ENCODE measurements at places on chromosomes 13 and 19.

GRCh38 chr13:34246511-34246910 is 428.6 kb downstream of the RFC3 start:
- ATAC-seq: no peak

- no peak for ATAC-seq
These were observed 25.2 kb downstream of the KCTD15 start for GRCh38 chr19:33821871-33822270.

DNA sequence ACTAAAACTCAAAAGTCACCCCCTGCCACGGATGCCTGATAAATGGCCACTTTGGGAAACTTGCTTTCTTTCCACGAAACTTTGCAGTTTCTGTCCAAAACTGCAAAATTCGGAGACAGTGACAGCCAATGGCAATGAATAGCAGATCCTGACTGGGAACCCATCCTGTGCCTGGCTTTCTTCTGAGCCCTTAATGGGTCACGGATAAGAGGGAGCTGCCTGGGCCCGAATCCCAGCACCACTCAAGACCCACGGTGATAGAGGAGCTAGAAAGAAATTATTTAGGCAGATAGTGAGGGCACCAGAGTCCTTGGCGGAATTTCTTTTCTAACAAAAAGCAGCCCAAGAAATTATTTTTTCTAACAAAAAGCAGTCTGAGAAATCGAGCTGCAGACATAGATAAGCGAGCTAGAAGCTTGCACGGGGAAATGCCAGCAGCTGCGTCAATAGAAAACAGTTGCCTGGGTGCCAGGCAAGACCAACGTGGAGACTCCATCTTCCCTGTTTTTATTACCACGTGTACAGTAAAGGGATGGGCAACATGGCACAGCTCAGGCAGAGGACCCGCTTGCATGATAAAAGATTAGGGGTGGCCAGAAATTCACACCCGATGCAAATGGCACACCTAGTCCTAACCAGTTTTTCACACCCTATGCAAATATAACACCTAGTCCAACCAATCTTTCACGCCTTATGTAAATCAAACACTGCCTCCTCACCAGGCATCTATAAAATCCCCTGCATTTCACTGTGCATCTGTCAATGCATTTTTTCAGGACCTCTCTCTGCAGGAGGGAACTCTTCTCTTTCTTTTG is 7.1 kb upstream of the HSH2D start:
- ATAC-seq: no peak

DNA sequence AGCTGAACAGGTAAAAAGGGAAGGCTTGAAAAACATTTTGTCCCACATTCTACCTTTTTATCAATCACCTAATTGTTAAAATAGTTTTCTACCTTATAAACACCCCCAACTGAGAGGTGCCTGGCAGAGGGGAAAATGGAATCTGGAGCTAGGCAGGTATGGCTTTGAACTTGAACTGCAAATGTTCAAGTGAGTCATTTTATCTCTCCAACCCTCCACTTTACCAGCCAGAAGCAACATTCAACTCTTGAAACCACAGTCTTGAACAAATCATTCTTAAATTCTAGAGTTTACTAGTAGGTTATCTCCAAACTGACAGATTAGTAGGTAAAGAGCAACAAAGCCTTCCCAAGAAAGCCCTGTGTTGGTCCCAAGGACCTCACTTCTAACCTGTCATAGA is 116.9 kb downstream of the ABCC4 start:
- ATAC-seq: peak; percentile 67

DNA sequence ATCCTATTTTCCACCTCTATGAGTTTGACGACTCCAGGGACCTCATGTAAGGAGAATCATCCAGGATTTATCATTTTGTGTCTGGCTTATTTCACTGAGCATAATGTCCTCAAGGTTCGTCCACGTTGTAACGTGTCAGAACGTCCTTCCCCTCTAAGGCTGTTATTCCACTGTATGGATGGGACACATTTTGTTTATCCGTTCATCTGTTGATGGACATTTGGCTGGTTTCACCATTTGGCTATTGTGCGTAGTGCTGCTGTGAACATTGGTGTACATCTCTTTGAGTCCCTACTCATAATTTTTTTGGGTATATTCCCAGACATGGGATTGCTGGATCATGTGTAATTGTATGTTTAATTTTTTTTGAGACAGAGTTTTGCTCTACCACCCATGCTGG is 21.5 kb downstream of the CRTC1 start:
- no peak for ATAC-seq

DNA sequence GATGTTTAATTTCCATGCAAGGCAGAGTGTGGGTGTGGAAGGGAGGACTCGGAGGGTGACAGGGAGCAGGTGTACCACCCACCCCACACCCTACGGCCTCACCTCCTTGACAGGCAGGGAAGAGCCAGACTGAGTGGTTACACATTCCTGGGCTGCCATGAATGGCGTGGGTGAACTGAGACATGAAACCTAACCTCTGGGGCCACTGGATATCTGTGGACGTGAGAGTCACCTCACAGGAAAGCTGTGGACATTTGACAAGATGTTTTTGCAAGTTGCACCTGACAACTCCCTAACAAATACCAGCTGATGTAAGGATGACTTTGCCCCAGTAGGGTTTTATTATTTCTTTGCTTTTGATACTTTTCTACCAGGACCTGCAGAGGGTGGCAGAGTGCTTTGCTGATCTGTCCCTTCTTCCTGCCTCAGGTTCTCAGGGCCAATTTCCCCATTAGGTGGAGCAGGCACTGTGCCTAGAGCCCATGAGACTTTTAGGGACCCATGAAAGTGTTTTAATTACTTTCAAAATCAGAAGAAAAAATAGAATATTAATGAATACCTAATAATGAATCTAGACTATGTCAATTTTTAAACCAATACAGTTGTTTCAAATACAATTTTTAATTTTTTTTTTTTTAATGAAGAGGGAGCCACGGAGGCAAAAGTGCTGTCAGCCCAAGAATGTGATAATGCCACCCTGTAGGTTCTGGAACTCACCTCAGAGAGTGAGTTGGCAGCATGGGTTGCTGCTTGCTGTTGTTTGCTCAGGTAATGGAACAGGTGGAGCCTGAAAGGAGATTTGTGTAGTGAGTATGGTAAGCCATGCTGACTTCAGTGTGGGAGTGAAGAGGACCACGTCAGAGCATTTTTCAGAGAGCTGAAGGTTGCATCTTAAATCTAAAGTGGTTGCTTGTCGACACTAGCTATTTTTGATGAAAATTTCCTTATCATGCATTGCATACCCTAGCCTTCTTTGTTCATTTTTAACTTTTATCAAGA is 58.0 kb upstream of the CYSLTR2 start:
- ATAC-seq: peak; percentile 96

- ATAC-seq: peak; percentile 35
These were observed 25.0 kb downstream of the ERCC5 start for GRCh38 chr13:102870677-102871415.

DNA sequence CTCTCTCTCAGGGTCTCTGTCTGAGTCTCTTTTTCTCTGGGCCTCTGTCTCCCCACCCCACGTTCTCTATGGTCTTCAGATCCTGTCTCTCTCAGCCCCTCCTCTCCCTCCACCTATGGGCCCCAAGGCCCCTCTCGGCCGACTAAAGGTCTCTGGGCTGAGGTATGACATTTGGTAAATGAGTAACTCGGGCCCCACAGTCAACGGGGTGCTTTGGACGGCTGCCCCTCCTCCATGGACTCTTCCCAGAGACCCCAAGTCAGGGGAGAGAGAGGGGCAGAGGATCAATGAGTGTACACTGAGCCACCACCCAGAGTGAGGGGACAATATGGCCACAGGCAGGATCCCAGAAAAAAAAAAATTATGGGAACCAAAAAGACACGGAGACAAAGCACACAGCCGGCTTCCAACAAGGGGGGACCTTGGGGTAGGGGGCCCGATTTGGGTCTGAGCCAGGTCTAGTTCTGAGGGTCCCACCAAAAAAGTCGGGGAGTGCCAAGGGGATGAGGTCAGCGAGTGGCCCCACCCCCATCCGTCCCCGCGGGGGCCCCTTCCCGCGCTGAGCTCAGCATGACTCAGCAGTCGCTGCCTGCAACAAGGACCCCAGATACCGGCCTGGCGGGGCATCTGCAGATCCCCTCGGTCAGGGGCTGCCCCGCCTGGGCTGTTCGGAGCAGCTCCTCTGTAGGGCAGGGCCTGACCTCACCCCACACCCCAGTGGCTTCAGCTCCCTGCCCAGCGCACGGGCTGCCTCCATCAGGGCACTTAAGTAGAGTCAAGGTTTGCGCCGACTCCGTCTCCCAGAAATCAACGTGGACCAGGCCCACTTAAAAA is 1.5 kb upstream of the FTL start:
- ATAC-seq: peak; percentile 25

- no peak for ATAC-seq
These were observed 600.6 kb downstream of the SLITRK1 start for GRCh38 chr13:83281654-83282053.

- ATAC-seq: peak; percentile 23
These were observed 824 bp upstream of the ZNF331 start for GRCh38 chr19:53537121-53537520.

DNA sequence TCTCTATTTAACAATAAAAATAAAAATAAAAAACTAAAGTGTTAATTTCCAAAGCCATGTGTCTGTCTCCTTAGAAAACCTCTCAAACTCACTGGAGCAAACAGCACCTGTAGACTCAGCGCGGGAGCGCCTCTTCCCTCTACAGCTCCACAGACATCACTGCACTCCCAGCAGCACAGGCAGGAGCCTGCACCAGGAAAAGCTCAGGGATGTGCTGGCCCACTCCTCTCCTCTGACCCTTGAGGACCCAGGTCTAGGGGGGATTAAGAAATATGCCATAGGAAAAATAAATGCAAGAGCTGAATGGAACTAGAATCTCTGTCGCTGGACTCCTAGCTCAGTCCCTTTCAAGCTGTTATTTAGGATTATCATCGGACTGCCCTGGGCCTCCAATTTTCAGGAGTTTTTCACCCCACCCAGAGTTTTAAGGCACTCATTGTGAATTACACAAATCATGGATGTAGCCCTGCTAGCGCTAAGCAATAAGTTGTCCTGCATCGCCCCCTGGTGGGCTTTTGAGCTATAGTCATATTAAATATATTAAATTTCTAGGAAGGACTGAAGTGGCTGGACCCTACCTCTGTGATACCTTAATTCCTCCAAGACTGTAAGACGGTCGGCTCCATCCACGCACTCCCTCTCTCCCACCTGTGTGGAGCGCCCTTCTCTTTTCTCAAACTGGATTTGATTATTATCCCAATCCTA is 333.9 kb downstream of the UQCRFS1 start:
- peak; percentile 55 for ATAC-seq

DNA sequence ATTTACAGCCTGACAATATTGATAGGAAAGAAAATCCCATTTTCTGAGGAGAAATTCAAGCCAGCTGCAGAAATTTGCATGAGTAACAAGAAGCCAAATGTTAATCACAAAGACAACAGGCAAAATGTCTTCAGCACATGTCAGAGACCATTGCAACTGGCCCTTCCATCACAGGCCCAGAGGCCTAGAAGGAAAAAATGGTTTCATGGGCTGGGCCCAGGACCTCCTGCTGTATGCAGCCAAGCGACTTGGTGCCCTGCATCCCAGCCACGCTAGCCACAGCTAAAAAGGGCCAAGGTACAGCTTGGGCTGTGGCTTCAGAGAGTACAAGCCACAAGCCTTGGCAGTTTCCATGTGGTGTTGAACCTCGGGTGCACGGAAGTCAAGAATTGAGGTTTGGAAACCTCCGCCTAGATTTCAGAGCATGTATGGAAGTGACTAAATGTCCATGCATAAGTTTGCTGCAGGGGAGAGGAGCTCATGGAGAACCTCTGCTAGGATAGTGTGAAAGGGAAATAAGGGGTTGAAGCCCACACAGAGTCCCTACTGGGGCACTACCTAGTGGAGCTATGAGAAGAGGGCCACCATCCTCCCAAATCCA is 1474.0 kb downstream of the PCDH9 start:
- ATAC-seq: no peak

DNA sequence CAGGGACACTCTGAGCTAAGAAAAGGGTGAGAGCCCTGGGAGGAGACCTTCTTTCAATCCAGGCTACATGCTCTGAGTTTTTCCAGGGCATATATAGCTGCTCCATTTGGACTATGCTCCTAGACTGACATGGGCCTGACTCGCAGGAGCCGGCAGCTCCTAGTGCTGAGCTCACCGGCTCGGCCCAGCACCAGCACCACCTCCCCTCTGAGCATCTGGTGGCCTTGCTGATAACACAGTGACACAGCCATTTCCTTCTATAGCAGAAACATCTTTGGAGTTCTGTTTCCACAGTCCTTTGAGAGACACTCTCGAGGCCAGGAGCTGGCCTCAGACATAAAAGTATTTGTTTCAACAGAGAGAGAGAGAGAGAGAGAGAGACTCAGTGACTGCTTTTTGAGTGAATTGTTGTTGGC is 184.9 kb downstream of the TM9SF2 start:
- no peak for ATAC-seq

DNA sequence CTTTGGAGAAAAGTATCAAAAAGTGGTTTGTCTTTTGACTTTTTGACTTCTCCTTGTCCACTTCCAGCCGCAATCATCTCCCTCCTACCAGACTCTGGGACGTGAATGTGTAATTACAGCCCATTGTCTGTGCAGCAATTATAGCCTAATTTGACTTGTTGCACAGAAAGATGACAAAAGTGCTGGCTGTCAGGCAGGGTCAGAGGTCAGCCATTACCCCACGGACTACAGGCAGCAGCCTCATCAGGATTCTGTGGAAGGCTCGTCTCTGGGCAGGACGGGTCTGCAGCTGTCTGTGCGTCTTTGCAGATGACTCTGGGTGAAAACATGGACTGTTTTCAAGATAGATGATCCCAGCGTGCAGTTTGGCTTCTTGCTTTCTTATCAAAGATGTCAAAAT is 102.2 kb upstream of the EDNRB start:
- ATAC-seq: no peak

DNA sequence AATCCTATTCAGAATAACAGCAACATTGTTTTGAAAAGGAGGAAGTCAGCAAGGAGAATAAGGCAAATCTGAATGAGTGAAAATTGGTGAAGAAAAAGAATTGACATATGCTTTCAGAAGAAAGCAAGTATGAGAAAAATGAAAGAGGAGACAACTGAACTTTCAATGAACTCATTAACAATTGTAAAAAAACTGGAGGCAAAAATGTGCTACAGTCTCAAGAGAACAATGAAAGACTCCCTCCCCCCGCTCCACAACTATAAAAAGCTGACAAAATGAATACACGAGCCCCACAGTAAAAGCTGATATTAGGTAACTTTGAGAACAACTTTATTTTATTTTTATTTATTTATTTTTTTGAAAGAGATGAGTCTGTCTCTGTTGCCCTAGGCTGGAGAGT is 373.1 kb downstream of the DIAPH3 start:
- no peak for ATAC-seq

DNA sequence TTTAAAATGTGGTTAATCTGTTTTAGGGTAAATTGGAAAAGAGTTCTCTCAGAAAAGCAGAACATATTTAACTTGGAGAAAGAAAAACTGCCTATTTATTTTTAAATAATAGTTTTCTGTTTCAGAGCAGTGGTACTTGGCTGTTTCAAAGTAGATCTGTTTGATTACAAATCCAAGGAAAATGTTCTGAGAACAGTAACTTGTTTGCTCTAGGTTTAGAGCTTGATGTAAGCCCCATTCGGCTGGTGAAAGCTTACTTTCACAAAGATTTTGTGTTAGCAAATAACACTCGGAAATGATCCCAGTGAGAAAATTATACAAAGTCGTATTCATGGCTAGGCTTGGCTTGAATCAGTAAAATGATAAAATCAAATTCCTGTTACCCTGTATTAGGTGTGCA is 395.8 kb upstream of the GPC6 start:
- no peak for ATAC-seq

- ATAC-seq: no peak
These were observed 762.2 kb downstream of the EFNB2 start for GRCh38 chr13:105773241-105773640.

Data from activated T-helper 17 cell treated with anti-CD3 and anti-CD28 coated beads, Interleukin-2, amount 50 U/mL, for 72 hours (primary cell).